Activated CD4-positive, alpha-beta T cell treated with anti-CD3 and anti-CD28 coated beads, Interleukin-2, amount 50 U/mL, for 1 hour (primary cell): ENCODE measurements at places on chromosomes 5 and 9.

- DNase-seq: no peak
Measured at GRCh38 chr5:91495699-91496098, 112.6 kb upstream of the ARRDC3 start.

DNA sequence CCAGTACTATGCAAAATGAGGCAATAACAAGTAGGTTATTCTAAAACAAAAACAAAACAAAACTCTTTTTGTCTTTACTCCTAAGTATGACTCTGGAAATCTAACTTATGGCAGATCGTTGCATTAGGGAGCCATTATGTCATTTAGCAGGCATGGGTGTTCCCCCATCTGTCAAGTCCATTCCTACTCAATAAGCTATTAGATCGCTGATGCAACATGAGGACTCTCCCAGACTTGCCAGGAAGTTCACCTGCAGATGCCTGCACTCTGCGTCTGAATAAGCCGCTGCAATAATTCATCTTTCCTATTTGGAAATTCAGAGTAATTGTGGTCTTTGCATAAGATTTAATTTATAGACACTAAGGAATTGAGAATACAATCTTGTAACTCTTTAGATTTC lies 585.0 kb downstream of the KIF4B start:
- no peak for DNase-seq

GRCh38 chr5:61184708-61185107 lies 22.4 kb upstream of the SMIM15 start:
- no peak for DNase-seq

DNA sequence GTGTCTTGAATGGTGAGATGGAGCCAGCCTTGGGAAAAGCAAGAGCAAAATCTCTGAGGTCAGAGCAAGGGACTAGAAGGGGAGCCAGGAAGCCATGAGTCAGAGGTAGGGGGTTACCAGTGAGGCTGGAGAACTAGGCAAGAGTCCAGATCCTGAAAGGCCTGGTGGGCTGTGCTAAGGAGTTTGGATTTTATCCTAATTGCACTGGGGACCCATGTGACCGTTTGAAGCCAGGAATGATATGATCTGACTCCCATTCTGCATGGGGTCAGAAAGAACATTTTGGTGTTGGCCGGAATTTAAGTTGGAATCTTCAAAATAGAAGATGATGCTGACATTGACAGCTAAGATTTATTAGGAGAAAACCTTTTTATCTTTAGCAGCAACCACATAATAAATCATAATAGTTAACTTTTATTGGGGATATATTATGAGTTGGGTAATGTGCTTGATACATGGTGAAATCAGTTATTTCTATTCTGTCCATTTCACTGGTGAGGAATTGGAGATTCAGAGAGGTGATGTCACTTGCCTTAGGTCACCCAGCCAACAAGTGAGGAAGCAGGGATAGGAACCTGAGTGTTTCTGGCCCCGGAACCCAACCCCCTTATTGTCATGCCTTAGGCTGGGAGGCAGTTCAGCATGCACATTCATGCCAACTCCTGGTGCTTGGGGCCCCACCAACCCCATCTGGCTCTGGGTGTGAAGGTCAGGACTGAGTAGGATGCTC lies 61.5 kb upstream of the RARS1 start:
- DNase-seq: no peak
